ENCODE measurements at places on chromosomes 6 and 20.

- no peak for DNase-seq
Observed at GRCh38 chr6:167589615-167589940, 237.1 kb upstream of the AFDN start.

DNA sequence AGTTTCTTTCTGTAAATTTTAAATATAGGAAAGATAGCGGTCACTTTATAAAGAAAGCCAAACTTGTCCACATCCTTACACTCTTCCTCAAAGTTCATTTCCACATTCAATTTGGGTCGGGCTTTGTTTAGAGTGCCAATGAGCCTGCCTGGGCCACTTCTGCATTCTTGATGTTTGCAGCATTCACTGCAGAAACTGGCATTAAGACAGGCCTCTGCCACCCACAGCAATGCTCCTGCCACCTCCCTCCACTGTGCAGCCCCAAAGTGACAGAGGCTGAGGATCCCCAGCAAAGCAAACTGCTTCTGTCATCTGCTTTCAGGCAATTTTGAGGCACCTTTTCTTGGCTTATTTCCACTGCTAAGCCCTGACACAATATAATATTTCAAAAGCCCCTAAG, 61.2 kb downstream of the TNFAIP3 start:
- no peak for DNase-seq

- no peak for DNase-seq
Observed at GRCh38 chr6:13544454-13545186, 29.8 kb upstream of the SIRT5 start.

GRCh38 chr20:50790651-50791277, 4.1 kb upstream of the BCAS4 start:
- no peak for DNase-seq
